ENCODE measurements at places on chromosomes 12 and 14.

- no peak for DNase-seq
Measured at GRCh38 chr14:76293221-76293620, 82.7 kb upstream of the ESRRB start.

- no peak for DNase-seq
Measured at GRCh38 chr12:7788294-7788660, 925 bp upstream of the NANOG start.

DNA sequence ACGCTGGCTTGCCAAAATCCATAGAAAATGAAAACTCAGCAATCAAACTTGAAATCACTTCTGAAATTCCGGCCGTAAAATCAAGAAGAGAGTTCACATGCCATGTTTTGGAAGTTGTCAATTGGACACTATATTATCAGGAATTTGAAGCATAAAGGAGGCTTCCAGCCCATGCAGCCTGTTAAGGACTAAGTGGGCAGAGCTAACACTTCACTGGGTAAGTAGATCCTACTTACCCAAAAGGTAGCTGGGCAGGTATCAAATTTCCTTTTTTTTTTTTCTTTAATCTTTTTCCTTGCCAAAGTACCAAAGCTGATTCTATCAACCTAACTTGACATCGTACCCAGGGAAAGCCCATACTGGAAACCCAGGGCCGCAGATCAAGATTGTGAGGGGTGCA, 71.5 kb upstream of the ARHGAP5 start:
- no peak for DNase-seq

GRCh38 chr12:102848832-102849231, 68.2 kb downstream of the PAH start:
- no peak for DNase-seq

Data from HS-27A (cell line).